ENCODE measurements at places on chromosomes 12 and 14. TPM values are rescaled to one million over a fixed set of nuclear protein-coding genes. Genes with fewer than 3 reads are reported as not detected.

- DNase-seq: no peak
These were observed at the start of gene PTPRR for GRCh38 chr12:70920251-70920851. PTPRR (minus strand) TSS chr12:70920738; CDS start chr12:70920390, 348 bp downstream.

DNA sequence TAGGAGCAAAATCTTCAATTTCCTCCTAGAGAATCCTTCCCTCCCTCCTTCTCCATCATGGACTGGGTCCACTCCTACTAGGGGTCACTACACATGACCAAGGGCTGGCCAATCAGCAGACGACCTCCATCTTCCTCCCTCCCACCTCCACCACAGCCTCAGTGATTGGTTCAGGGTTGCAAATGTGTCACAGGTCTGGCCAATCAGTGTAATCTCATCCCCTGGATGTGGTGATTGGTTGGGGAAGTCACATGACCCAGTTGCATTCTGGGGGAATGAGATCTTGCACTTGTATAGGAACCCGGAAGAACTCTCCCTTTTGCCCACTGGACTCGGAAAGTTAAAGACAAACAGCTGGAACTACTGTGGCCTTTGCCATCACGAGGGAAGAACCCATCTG lies 169.2 kb downstream of the PIWIL1 start:
- DNase-seq: peak; percentile 6

- DNase-seq: no peak
These were observed 26.7 kb downstream of the ELK3 start for GRCh38 chr12:96220902-96221301.

DNA sequence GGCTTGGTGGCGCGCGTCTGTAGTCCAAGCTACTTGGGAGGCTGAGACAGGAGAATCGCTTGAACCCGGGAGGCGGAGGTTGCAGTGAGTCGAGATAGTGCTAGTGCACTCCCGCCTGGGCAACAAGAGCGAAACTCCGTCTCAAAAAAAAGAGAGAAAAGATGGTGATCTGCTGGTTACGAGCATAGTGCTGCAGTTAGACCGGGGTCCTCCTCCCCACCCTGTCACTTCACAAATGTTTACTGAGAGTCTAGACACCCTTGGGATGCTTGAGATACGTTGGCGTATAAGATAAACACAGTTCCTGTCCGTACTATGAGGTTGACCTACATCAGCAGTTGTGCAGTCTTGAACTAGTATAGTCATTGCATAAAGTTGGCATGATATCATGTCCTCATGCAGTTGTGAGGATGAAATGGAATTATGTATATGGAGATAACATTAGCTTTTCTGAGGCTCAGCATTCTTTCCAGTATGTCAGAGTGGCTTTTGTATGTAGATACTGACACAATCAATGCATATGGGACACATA lies 787 bp downstream of the ACAD10 start:
- no peak for DNase-seq

DNA sequence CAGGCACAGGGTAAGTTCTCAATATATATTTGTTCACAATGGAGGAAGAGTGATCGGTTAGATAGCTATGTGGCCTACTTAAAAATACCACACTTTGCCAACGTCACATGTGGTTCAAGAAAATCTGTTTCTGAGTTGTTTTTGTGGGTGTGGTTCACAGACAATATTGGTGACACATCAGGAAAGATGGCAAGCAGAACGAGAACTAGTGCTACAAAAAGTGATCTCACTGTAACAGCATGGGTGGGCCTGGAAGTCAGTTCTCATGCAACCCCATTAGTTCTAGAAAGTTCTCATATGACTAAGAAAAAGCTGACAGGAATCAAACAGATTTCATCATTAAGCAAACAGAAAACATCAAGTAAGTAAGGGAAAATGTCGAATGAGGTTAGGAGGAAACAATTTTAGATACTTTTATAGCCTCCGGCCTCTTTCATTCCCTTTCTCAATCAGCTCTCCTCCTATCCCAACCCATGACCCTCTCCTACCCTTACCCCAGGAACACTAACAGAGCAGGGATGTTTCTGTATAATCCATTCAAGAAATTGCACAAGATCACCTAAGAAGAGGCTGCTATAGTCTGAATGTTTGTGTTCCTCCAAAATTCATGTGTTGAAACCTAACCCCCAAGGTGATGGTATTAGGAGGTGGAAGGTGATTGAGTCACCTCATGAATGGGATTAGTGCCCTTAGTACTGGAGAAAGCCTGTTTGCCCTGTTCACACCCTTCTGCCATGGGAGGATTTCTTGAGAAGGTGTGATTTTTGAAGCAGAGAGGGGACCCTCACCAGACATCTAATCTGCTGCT lies 15.5 kb upstream of the NTN4 start:
- DNase-seq: no peak

GRCh38 chr12:12812618-12813119 lies 477 bp upstream of the DDX47 start:
- no peak for DNase-seq

DNA sequence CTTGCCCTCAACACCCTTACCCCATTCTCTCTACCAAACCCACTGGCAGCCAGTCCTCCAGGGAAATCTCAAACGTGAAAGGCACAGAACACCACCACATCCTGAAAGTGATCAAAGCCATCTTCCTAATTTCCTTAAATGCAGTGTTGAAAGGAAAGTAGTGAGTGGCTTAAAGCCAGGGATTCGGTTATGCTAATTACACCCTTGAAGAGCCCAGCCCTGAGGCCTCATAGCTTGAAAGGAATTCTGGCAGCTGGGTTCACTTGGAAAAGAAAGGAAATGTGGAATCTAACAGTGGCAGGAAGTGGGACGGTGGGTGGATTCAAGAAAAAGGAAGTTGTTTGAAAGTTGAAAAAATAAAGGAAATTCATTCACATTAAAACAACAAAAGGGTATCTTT lies 73.0 kb upstream of the FICD start:
- peak; percentile 4 for DNase-seq

GRCh38 chr14:44657203-44657602 lies 150.1 kb upstream of the FSCB start:
- DNase-seq: no peak

DNA sequence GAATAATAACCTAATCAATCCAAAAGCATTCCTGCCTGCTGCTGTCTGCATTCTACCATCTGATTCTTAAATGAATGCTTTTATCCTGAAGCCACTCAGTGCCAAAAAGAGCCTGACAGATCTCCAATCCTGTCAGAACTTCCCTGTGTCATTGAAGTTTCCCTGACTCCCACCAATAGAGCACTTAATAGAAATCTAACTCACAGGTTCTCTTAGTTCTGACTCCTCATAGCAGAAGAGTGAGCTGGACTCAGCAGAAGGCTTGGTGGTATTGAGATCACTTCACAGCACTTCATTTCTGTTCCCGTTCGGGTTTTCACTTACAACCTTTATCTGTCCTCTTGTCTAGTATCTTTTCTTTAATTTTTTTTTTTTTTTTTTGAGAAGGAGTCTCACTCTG lies 102.6 kb downstream of the OTOGL start:
- DNase-seq: no peak

GRCh38 chr14:54116972-54117371 lies 160.3 kb upstream of the BMP4 start:
- no peak for DNase-seq

DNA sequence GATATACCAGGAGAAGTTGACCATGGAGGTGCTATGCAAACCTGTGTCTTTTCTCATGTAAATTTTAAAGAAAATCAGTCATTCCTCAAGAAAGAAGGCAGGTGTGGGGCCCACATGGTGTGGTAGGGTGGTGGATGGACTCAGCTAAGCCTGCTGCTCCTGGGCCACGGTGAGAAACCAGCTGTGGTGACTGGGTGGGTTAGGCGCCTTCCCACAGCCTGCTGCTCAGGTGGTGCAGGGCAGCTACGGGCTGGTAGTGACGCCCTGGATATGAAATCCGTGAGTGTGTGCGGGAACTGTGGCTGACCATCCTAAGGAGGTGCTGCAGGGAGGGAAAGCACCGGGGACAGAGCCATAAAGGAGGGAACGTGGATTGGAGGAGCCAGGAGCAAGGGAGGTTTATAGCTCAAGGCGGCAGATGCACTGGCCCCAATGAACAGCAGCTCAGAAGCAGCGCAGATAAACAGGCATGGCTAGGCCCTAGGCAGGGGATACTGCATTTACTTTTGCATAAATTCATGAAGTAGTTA lies 408.8 kb downstream of the FUT8 start:
- DNase-seq: no peak

GRCh38 chr14:101249676-101250036 lies 311.6 kb upstream of the DIO3 start:
- DNase-seq: no peak

DNA sequence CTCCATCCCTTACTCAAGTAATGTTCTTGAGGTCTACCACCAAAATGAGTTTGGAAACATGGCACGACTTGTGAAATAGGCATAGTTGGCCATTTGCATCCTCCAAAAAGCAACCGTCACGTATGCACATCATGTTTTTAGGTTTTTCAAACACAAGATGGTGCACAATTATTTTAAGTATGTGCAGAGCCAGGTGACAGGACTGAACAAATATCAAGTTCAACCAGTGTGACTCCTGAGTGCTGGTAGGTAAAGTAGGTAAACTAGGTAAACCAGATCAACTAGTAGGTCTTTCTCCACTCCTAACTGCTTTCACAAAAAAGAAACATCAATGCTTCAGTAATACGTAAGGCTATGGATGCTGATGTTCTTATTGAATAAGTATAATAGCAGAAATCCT lies 39.1 kb downstream of the FGD6 start:
- DNase-seq: no peak

GRCh38 chr14:50045039-50045711 lies 71.2 kb downstream of the VCPKMT start:
- no peak for DNase-seq

Gene CLEC4A
- total RNA-seq: 0.36 TPM

Gene SPATA7
- total RNA-seq: 6.0 TPM

Gene CMA1
- total RNA-seq: not detected

Gene GPR84
- total RNA-seq: not detected

Gene FAM222A
- 18.9 TPM for total RNA-seq

Gene RNASE2
- total RNA-seq: not detected

Gene TCL1B
- total RNA-seq: not detected

Gene IL22
- total RNA-seq: not detected

Gene PIWIL1
- not detected for total RNA-seq

Data from SJCRH30 (cell line).